ENCODE measurements at places on chromosomes 5 and 9.

- DNase-seq = no peak
These were observed 192.4 kb downstream of the HSPA4 start for GRCh38 chr5:133244242-133244641.

- DNase-seq = no peak
These were observed 17.3 kb upstream of the TGFBI start for GRCh38 chr5:136011414-136012001.

- no peak for DNase-seq
These were observed 22.3 kb upstream of the OLFM1 start for GRCh38 chr9:135065151-135065550.

DNA sequence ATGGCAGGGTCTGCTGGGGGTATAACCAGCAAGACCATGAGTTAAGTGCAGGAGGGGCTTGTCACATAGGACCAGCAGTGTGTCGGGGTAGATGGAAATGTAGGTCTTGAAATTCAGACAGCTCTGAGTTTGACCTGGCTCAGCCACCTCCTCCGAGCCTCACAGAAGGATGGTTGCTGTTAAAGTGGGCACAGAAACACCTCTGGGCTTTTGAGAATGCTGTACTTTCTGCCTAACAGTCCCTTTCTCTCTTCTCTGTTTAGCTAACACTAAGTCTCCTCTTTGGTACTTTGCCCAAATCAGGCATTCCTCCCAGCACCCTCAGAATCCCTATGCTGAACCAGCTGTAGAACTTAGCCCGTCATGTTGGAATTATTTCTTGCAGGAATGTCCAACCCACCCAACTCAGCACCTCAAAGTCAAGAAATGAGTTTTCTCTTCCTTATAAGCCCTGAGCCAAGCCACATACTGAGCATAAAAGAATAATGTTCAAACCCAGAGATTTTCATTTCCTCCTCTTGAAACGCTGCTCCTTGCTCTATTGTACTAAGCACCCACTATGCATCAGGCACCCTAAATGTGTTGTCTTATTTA is 41.7 kb upstream of the MATR3 start:
- DNase-seq = no peak

- DNase-seq = peak; percentile 97
These were observed 265.0 kb upstream of the FAM174A start for GRCh38 chr5:100270023-100270771.

DNA sequence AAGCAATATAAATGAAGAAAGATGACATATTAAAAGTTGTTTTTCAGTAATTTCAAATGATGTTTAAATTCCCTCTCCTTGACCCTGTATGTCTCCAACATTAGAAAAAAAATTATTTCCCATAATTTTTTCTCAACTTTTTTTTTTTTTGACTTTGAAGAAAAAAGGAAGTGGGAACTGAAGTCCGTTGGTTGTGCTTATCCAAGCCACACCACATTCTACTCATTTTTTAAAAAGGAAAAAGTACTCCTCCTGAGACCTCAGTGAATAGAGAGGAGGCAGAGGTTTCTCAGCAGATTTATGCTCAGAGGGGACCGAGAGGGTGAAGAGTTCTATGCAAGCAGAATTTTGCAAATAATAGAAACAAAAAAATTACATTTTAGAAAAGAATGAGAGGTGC is 123.3 kb downstream of the PCSK5 start:
- no peak for DNase-seq

DNA sequence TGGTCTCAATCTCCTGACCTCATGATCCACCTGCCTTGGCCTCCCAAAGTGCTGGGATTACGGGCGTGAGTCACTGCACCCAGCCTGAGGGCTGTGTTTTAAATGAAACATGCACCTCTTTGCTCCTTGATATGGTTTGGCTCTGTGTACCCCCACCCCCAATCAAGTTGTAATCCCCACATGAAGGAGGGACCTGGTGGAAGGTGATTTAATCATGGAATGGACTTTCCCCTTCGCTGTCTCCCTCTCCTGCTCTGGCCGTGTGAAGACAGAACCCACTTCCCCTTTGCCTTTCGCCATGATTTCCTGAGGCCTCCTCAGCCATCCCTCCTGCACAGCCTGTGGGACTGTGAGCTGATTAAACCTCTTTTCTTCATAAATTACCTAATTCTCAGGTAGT is 12.5 kb upstream of the NOTCH1 start:
- no peak for DNase-seq

GRCh38 chr5:1032551-1033027 is 24.0 kb downstream of the NKD2 start:
- DNase-seq = no peak

DNA sequence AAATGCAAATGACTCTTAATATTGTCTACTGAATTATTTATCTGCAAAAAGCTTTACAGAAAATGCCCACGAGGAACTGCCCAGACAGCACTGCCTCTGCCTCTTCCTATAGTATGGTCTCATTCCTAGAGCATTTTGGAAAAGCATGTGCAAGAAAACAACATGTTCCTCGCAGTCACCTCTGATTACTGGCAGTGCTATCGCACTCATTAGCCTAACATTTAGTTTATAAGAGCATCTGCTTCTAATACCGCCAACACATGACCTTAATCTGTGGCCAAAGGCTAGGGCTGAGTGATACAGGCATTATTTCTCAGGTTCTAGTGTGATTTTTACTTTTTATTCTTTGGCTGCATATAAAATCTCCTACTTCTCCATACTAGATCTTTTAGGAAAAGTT is 259.2 kb downstream of the FBXL17 start:
- DNase-seq = no peak

DNA sequence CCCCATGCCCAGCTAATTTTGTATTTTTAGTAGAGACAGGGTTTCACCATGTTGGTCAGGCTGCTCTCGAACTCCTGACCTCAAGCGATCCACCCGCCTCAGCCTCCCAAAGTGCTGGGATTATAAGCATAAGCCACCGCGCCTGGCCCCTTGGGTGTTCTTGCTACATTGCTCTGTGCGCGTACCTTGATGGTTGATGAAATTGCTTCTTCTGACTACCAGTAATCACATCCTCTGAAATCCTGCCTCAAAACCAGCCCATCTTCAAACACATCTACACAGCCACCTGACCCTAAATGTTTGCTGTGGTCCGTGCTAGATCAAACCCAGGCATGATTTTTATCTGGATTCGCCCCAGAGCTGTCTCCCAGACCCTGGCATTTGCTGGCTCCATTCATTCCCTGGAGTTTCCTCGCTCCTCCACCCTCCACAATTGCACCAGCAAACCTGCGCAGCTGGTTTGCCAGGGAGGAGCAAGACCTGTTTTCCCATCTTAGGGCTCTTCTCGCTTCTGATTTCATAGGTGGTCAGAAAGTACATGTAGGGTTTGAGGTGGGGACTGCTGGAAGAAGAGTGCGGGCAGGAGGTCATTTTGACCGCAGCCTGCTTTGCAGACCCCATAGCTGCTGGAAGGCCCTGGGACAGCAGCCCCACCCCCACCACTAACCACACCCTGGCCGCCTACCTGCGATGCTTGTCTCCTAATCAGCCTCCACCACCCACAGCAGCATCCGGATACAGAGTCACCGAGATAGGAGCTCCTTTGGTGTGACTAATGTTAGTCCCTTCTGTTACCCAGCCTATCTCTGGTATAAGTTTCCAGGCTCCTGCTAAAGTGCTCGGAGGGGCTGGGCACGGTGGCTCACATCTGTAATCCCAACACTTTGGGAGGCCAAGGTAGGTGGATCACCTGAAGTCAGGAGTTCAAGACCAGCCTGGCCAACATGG is 22.7 kb downstream of the SWI5 start:
- no peak for DNase-seq

DNA sequence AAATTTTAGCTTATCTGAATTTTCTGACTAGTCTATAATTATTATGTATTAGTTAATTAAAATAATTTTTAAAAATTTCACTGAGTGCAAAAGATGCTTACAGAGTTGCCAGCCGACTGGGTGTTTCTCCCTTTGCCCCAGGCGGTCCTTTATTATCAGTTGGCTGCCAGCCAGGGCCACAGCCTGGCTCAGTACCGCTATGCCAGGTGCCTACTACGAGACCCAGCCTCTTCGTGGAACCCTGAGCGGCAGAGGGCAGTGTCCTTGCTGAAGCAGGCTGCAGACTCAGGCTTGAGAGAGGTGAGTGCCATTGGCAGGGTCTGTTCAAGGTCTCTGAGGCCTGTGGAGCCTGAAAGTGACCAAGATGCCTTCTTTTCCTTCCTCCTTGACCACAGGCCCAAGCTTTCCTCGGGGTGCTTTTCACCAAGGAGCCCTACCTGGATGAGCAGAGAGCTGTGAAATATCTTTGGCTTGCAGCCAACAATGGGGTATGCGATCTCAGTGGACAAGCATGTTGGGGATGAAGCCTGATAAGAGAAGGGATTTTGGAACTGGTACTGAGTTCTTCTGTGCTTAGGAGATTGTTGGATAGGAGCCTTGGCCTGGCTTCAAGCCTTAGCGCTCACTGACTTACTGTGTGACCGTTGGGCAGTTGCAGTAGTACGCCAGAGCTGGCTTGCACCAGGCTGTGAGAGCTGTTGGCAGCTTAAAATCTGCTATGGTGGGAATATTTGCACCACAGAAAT is 10.6 kb downstream of the DELE1 start:
- no peak for DNase-seq

DNA sequence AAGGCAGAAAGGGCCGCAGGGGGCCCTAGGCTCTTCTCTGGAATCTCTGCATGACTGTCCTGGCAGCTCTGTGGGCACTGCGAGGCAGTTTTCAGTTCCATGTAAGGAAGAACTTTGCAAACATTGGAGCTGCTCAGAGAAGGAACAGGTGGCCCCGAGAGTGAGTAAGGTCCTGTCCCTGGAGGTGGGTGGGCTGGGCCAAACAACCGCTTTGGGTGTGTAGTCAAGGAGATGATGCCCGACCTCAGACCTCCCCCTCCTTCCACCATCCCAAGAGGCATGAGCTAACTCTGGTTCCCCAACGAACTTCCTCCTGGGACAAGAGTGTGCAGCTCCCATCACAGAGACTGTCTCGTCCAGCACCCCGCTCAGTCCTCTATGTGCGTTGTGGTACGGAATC is 20.5 kb downstream of the CSF1R start:
- DNase-seq = no peak

DNA sequence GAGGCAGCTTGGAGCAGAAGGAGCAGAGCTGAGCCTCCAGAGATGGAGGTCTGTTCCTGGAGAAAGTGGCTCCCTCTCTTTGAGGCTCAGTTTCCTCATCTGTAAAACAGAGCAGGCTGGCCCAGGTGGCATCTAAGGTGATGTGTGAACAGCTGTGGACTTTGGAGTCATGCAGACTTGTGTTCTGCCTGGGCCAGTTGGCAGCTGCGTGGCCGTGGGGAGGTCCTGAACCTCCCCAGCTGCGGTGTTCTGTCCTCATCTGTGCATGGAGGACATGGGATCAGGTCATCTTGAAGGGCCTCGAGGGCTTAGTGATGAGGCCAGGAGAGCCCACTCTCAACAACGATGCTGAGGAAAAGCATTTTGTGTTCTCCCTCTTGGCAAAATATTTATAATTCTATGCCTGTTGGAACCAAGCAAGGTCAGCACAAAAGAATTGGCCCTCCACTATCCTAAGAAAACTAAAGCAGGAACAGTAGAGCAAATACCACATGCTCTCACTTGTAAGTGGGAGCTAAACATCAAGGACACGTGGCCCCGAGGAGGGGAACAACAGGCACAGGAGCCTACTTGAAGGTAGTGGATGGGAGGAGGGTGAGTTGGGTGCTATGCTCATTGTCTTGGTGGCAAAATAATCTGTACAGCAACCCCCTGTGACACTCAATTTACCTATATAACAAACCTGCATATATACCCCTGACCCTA is 63.2 kb upstream of the COL15A1 start:
- DNase-seq = no peak

DNA sequence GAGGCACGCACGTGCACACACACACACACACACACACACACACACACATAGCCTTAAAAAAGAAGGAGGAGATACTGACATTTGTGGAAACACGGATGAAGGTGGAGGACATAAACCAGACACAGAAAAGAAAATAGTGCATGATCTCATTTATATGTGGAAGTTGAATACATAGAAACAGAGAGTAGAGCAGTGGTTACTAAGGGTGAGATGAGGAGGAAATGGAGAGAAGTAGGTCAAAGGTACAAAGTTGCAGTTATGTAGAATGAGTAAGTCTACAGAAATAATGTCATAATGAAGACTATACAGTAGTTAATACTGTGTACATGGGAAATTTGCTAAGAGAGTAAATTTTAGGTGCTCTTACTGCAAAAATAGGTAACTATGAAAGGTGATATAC is 412.2 kb upstream of the CDH9 start:
- DNase-seq = no peak

DNA sequence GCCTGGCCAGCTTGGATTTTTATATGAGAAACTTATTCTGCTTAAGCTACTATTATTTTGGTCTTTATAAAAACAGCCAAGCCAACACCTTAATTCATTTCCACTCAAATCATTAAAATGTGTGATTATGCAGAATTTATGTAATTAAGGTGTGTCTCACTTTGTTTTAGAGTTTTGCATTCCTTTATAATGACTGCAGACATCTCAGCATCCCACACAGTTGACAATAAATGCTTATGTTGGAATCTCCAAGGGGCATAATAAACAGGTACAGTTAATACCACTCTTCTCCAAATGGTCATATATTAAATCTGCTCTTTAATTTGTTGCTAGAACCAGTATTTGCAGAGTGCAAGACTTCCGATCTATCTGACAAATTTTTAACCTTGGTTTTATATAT is 34.3 kb downstream of the ARL15 start:
- DNase-seq = no peak

- DNase-seq = peak; percentile 51
These were observed 1.2 kb upstream of the ADAMTS6 start for GRCh38 chr5:65482736-65483545.

- peak; percentile 35 for DNase-seq
These were observed 69.0 kb downstream of the TSPAN17 start for GRCh38 chr5:176716320-176716719.

- DNase-seq = no peak
These were observed 35.3 kb upstream of the KCNV2 start for GRCh38 chr9:2681981-2682380.

DNA sequence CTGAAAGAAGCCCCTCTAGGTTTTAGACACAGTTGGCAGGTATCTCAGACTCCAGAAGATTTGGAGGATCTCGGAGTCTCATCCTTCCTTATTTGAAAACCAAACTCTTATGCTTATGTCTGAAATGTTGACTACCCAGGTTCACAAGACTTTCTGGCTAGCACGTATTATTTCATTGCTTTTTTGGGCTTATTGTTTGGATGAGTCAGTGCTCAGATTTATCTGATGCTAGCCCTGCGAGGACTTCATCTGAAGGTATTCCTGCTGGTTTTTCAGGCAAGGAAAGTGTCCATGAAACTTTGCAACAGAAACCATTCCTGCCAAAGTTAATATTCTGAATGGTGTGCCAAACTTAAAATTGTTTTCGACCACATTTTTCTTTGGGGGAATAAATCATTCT is 8.5 kb downstream of the OSTF1 start:
- no peak for DNase-seq

DNA sequence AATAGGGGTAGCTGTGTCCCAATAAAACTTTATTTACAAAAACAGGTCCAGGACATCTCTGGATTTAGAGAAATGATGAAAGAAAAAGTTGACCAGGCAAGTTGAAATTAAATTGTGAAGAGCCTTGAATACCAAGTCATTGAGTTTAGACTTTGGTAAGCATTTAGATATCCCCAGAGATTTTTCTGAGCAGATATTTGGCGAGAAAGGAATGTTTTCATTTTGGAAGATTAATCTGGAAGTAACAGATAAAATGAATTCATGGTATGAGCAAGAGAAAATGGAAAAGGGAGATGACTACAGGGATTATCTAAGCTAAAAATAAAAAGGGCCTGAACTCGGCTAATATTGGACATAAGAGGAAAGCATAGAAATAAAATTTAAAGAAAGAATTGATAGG is 157.6 kb downstream of the ACTL7B start:
- no peak for DNase-seq

- DNase-seq = no peak
These were observed 9.4 kb downstream of the GLIPR2 start for GRCh38 chr9:36145970-36146369.

GRCh38 chr5:14138608-14139540 is 4.3 kb upstream of the TRIO start:
- no peak for DNase-seq
